Left colon (tissue), 2 donors: ENCODE measurements at places on chromosomes 1 and 21.

DNA sequence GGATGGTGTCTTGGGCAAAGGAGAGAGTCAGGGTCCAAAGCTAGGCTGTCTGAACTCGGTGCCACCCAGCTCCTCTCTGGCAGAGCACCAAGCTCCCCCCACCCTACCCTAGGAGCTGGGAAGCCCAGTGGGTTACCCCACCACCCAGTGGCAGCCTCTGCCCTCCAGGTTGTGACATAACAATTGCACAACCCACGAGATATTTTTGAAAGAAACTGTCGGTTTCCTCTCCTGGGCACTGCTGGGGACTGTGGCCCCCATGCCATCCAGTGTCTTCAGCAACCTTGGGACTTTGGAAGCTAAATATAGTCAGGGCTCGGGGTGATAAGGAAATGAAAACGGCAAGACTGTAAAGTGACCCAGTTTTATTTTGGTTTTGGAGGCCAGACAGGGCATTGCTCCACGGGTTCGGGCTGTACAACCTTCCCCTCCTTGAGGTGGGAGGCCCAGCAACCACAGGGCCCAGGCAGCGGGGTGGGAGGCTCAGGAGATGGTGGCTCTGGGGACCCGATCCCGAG lies 1.4 kb downstream of the CITED4 start:
- no peak for DNase-seq

- peak; percentile 45 for DNase-seq
Observed at GRCh38 chr1:163528710-163529348, 207.1 kb downstream of the NUF2 start.

- peak; percentile 38 for DNase-seq
Observed at GRCh38 chr1:100896481-100896982, 642 bp downstream of the SLC30A7 start.

GRCh38 chr21:35375115-35375514 lies 326.0 kb upstream of the RUNX1 start:
- DNase-seq = no peak

GRCh38 chr1:55127827-55128343 lies 87.3 kb downstream of the USP24 start:
- DNase-seq = no peak

DNA sequence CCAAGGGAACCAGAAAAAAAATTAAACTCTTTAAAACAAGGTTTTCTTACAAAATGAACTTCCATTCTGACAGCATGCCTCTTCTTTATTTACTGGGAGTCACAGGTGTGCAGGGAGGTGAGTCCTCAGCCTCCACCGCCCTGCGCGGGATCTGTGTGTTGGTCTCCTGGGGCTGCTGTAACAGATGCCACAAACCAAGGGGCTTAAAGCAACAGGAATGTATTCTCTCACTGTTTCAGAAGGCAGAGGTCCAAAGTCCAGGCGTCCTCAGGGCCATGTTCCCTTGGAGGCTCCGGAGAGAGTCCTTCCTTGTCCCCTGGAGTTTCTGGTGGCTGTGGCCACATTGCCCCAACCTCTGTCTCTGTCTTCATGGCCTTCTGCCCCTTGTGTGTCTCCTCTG lies 123.6 kb upstream of the C1orf174 start:
- no peak for DNase-seq

- DNase-seq = no peak
Observed at GRCh38 chr1:228168563-228169270, 3.1 kb downstream of the IBA57 start.

- no peak for DNase-seq
Observed at GRCh38 chr1:109595531-109595930, 23.9 kb downstream of the GNAT2 start.

DNA sequence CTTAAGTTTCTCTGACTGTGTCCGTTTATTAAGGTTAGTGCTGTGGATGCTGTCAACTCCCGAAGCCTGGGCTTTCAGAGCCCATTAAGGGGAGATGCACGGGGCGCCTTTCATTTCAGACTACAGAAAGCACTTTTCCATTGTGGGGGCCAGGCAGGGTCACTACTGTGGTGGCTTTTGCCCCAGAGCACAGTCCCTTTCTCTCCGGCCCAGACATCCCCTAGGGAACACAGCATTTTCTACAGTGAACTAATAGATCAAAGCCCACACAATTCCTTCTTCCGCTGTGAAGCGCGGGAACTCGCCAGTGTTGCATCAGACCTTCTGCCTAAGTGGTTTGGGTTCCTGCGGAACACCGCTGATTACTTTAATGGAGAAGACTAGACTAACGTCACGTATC lies 26.8 kb upstream of the MAP1LC3C start:
- no peak for DNase-seq

GRCh38 chr1:15786581-15786980 lies 20.9 kb downstream of the UQCRHL start:
- no peak for DNase-seq

DNA sequence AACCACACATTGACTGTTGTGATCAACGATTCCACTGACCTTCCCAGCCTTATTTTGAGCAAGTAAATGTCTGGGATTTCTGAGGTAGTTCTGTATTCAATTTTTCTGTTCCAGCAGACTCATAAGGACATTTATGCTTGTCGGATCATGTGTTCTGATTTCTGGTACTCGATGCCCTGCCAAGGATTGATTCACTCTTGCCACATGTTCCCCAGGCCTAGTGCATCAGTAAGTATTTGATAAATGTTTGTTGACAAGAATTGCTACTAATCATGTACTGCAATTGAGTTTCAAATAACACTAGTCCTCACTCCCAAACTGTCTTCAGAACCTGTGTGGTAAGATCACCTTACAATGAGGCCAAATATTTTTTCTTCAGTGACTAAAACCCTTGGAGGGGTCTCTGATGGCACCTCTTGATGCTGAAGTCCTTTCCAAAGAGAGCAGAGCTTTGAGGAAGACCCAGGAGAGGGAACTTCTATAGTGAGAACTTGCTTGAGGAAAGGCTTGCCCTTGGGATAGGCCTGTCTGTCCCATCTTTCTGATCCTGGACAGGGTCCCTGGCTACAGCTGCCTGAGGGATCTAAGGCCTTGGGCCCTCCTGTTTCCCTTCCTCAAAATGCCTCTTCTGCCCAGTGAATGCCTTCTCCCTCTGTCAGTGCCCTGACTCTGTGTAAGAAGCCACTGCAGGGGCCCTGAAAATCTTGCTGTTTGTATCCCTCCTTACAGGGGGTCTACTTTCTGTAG lies 115.8 kb upstream of the FAM78B start:
- no peak for DNase-seq

GRCh38 chr1:175757381-175758015 lies 14.1 kb upstream of the TNR start:
- peak; percentile 27 for DNase-seq

DNA sequence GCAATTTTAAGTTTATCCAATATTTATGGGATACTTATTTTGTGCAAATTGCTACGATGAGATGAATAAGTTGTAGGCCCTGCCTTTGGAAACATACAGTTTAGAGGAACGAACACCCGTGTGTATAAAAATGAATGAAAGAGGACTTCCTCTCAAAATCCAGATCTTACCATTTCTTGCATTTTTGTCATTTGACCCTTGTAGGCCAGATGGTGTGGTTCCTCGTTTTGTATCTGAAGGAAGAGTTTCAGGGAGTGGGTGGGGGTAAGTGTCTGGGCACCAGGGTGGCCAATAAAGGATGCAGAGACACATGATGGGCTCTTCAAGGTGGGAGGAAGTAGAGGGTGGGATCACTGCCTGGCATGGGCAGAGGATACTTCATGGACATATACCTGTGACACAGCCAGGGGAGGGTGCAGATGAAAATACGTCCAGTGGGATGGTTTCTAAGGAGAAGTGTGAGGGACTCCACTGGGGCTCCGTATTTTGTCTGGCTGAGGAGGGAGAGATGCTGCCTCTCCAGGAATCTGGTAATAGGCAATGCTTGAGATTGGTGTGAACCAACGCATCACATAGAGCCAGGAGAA lies 14.4 kb downstream of the MAPKAPK2 start:
- no peak for DNase-seq

GRCh38 chr1:199909137-199909536 lies 118.4 kb upstream of the NR5A2 start:
- DNase-seq = no peak

GRCh38 chr21:42460391-42461184 lies 35.4 kb downstream of the RSPH1 start:
- DNase-seq = peak; percentile 69

DNA sequence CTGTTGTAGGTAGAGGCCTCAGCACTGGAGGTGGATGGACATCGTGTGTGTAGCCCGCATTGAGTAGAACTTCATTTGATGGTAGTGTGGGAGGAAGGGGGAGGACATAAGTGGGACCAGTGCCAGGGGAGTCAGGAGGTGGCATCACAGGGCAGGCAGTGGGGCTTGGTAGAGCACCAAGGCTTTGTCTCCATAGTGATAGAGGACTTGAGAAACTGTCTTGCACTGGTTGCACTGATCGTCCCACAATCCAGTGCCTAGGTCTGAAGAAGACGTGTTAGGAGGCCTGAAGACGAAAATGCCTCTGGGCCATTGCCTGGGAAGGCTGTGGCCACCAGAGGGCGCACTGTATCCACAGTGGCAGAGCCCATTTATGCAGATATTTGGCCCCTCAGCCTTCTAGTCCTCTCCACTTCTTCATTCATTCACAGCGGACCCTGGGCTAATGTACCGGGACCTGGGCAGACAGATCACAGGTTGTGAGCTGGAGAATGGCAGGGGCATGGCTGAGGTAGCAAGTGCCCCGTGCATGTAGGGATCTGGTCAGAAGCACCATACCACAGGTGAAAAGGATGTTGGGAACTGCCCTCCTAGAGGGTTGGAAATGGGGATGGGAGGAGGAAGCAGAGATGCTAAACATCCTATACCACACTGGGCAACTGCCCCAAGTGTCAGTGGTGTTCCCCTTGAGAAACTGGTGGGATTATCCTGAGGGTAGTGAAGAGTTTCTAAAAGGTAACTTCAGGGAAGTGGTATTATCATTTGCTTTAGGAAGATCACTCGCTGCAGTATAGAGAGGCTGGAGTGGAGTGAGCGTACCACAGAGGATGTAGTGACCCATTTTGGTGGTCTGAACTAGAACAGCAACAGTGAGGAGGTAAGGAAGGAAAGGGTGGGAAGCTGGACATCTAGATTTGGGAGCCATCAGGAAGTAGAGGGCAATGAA lies 95.3 kb downstream of the PIK3R3 start:
- DNase-seq = peak; percentile 94

GRCh38 chr1:60274422-60275290 lies 201.1 kb upstream of the C1orf87 start:
- DNase-seq = no peak

DNA sequence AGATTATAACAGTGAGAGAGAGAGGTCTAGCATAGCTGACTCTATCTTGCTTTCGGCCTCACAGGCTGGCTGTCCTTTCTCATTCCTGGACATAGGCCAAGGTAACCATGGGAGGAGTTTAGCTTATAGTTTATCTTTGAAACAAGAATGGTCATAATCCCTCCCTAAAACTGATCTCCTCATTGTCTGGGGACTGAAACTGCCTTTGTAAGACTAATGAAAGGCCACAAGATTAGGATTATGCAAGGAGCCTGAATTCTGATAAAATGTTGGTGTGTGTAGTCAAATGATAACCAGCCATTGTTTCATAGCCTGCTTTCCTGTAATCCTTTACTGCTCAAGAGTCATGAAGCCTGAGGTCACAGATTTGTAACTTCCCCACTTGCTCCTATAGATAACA lies 131.9 kb upstream of the LYPLAL1 start:
- DNase-seq = no peak

- no peak for DNase-seq
Observed at GRCh38 chr1:101237229-101237837, 514 bp downstream of the S1PR1 start.

DNA sequence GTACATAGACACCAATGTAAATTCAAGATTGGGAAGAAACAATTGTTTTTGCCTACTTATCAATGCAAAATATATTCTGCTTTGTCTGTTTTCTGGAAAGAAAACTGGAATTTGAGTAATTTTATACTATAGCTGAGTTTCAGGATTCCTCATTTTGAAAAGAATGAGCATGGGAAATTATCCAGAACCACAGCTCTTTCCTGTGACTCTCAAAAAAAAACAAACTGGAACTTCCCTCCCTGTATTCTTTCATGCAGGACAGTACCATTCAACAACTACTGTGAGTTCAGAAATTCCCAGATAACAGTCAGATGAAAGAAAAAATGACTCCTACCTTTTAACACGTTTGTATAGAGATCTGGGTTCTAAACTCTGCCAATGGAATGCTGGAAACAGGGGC lies 372.4 kb downstream of the TGFB2 start:
- DNase-seq = no peak

- no peak for DNase-seq
Observed at GRCh38 chr1:226985239-226985838, 45.2 kb downstream of the COQ8A start.

- DNase-seq = no peak
Observed at GRCh38 chr1:76068542-76068941, 6.0 kb upstream of the ST6GALNAC3 start.

DNA sequence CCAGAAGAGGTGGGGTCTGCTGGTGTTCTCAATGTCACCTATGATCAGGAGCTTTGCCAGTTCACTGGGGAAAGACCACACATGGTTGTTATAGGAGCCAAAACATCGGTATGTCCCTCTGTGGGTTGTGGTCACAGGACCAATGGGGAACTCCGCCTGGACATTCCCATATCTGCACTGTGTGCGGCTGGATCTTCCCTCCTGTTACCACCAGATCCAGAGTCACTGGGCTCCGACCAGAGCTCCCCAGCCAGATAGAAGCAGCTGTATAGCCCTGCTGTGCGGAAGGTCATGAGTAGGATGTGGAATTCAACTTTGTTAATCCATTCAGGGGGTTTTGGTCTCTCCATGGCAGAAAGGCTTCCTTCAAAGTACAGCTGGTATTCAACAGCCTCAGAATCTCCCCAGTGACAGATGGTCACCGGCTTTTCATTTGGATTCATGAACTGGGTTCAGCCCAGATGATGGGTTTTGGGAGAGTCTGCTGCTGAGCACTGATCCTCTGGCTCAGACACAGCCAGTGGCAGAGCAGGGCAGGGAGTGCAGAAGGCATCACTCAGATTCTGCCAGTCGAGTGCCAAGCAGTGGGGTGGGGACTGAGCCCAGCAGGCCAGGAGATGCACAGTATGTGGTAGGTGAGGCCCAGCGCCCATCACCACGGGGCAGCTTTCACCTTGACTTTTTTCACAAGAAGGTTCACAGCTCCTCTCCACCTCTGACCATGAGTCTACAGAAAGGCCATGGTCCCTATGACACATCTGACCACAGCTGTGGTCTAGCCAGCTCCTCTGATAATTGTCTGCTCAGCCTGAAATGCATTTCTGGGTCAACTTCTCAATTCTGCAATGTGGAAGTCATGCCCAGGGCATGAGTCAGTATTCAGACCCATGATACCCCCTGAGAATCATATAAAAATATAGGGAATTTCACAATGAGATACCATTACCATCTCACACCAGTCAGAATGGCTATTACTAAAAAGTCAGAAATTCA lies 2.9 kb upstream of the SHCBP1L start:
- no peak for DNase-seq

GRCh38 chr1:108114033-108114599 lies 86.0 kb downstream of the SLC25A24 start:
- DNase-seq = no peak

- no peak for DNase-seq
Observed at GRCh38 chr1:11952455-11953109, 18.1 kb downstream of the PLOD1 start.
